RWPE1 (cell line): ENCODE measurements at places on chromosomes 4 and X.

DNA sequence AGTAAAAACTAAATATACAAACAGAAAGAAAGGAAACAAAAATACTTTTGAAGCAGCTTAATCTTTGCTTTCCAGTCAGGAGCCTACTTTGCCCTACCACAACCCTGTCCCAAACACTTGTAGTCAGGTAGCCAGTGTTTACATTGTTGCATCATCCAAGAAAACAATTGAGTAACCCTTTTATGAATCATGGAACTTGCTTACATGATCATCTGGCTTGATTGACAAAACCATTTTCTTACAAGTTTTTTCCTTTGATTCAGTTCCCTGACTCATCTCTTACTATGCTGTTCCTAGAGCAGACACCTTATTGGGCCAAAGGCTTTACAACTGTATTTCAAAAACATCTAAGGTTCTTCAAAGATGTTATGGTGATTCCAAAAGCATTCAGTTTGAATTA lies 740.1 kb downstream of the KLHL13 start:
- DNase-seq = peak; percentile 46

- DNase-seq = no peak
Observed at GRCh38 chrX:2409796-2410195, 91.0 kb downstream of the DHRSX start.

DNA sequence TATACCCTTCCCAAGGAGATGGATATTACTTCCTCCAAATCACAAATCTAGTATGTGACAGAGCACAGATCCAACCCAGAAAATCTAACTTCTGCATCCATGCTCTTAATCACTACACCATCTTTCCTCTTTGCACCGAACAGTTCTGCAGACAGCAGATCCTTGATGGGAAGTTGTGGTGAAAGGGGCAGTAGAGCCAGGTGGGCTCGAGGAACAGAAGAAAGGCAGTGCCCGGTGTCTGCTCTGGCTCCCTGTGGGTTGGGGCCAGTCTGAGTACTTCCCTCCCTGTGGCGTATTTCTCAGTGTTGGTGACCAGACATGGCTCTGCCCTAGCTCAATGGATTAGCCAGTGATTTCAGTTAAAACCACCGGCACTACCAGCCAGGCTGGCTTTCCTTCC lies 15.3 kb downstream of the HOPX start:
- no peak for DNase-seq

GRCh38 chr4:123587983-123588494 lies 191.4 kb downstream of the SPRY1 start:
- peak; percentile 54 for DNase-seq

DNA sequence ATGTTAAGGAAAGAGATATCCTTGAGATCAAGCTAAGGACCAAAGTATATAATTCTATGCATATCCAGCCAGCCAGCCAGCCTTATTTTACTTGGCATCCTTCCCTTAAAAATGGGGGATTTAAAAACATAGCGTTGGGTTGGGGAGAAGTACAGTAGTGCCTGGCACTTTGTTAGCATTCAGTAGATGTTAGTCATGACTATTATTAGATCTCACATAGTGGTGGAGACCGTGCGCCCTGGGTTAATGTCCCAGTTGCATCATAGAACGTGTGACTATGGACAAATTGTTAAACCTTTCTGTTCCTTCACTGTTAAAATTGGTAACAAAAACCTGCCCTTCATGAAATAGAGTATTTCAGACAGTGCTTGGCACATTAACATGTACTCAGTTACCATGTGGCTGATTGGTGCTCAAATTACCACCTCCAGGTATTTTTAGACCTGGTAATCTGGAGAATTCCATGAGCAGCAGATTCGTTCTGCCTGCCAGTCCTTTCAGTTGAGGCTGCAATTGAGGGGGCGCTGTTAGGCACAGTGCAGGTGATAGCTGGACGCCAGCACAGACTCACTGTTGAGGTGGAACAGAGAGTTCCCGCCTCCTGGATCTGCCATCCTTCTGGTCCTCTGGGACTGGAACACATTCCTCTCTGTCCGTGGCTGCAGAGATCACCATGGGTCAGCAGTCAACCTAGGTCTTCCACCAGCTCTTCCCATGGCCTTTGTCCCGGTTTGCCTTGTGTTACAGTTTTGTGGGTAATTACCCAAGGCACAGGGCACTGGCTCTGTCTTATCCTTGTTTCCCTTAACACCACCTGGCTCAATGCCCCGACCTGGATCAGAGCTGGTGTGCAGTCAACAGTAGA lies 31.7 kb downstream of the RBBP7 start:
- DNase-seq = peak; percentile 27

GRCh38 chrX:134622056-134622812 lies 36.0 kb downstream of the PLAC1 start:
- DNase-seq = peak; percentile 83

GRCh38 chr4:91220315-91220714 lies 1083.5 kb upstream of the GRID2 start:
- DNase-seq = no peak

- DNase-seq = peak; percentile 1
Observed at GRCh38 chr4:60485276-60485675, 714.9 kb upstream of the ADGRL3 start.

DNA sequence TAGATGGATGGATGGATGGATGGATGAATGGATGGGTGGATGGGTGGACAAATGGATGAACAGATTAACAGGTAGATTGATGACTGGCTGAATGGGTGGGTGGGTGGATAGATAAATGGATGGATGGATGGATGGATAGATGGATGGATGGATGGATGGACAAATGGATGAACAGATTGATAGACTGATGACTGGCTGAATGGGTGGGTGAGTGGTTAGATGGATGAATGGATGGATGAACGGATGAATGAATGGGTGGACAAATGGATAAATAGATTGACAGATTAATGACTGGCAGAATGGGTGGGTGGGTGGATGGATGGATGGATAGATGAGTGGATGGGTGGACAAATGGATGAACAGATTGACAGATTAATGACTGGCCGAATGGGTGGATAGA lies 13.6 kb upstream of the AKAP17A start:
- no peak for DNase-seq

DNA sequence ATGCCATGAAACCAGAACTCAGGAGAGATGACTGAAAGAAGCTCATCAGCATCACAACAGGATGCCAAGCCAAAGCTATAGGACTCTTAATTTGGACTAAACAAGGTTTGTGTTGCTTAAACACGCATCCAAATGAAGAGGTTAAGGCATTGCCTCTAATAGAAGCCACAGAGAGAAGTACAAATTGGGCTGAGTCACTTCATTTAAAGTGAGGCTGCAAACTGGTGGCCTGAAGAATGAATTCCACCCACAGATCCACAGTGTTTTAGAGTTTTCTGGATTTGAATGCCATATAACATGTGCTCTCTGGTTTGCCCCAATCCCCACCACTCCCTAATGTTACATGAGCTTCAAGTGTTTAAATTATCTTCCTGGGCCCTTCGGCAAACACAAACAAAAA lies 103.5 kb downstream of the FIP1L1 start:
- no peak for DNase-seq

GRCh38 chr4:16875487-16875886 lies 23.0 kb downstream of the LDB2 start:
- DNase-seq = no peak

GRCh38 chrX:9204560-9204959 lies 170.6 kb upstream of the FAM9B start:
- DNase-seq = no peak

DNA sequence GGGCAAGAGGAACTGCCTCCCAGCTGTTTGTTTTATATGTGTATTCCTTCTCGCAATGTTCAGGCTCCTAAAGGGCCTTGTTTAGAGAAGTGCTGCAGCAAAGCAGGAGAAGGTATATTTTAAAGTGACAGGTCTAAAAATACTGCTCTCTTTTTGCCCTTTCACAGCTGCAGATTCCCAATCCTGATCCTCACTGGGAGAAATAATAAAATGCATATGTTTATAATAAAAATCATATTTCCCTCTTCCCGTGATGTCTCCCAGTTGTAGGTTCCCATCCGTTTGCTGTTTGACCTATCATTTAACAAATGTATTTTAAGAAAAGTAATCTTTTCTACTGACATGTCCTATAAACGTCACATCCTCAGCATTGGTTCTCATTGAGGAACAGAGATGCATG lies 62.7 kb upstream of the GPC4 start:
- DNase-seq = no peak

DNA sequence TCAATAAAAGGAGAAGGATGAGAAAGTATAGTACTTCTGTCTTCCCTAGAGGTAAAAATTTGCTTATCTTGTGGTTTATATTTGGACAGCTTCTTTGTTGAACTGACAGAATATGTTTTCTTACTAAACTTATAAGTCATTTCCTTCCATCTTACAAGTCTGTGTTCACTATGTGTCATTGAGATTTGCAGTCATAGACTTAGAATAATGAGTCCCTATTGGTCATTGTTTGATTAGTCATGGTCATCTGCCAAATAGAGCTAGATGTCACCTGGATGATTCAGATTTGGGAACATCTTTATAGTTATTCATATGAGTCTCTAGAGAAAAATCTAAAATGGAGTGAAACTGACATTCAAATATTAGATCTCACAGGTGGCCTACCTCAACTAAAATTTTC lies 51.5 kb downstream of the SPATA18 start:
- DNase-seq = peak; percentile 30

- DNase-seq = no peak
Observed at GRCh38 chrX:12304261-12304660, 166.0 kb downstream of the FRMPD4 start.

DNA sequence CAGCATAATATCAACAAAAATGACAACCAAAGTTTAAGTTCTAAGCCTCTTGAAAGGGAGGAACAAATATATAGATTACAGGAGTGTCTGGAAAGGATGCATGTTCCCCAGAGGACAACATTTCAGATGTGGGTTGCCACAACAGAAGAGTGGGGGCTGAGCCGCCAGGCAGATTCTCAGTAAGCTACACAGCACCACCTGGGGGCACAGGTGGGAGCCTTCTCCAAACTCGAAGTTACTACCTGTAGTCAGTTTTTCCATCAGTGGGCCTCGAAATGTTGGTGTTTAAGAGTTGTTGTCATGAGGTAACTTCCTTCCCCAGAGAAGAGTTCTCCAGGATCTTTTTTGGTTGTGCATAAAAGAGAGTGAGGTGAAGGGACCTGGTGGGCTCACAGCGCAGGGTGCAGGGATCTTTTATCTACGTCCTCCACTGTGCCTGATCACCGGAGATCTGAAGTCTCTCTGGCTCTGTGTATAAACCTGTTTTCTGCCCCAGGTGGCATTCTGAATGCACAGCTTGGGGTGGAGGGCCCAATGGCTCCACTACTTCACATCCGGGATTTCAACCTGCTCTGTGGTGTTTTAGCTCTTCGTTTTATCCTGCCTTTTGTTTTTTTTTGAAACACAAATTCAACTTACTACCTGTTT lies 58.4 kb upstream of the STS start:
- no peak for DNase-seq

DNA sequence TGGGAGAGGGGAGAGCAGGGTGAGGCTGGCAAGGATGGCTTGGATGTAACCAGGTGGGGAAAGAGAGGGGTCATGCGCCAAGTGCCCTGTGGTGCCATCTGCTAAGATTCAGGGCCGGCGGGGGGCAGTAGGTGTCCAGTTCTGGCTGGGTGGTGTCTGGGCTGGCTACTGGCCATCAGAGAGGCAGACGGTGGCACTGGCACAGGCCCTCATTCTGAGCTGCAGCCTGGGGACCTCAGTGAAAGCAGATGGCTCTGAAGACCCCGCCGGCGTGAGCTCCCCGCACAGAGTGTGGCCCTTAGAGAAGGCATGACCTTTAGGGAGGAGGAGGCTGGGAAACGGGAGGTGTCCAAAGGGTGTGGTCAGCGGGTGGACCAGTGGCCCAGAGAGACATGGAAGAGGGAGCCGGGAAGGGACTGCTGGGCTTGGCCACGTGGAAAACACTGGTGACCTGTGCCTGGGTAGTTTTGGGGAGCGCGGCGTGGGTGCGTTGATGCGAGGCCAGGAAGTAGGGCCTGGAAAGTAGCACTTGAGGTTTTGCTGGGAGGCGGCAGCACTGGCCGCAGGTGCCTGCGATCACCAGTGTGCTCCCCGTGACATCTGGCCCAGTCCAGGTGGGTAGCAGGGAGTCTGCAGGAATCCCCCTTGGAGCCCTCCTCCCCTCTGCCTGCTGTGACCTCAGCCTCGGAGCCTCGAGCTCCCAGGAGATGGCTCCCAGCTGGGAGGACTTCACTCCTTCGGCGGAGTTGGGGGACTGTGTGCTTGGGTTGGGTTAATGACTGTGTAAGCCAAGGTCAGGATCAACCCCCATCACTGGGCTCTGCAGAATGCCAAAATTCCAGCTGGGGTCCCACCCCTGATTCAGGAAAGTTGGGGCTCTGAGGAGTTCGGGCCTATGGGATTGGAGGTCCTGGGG lies 9.3 kb upstream of the SH3TC1 start:
- DNase-seq = no peak

GRCh38 chr4:8349664-8350236 lies 80.2 kb downstream of the HTRA3 start:
- DNase-seq = no peak

- DNase-seq = no peak
Observed at GRCh38 chr4:125703443-125703842, 388.7 kb downstream of the FAT4 start.

- no peak for DNase-seq
Observed at GRCh38 chr4:9409793-9410192, 34.4 kb upstream of the DEFB131A start.

- DNase-seq = no peak
Observed at GRCh38 chrX:45261005-45261404, 60.3 kb upstream of the DIPK2B start.

DNA sequence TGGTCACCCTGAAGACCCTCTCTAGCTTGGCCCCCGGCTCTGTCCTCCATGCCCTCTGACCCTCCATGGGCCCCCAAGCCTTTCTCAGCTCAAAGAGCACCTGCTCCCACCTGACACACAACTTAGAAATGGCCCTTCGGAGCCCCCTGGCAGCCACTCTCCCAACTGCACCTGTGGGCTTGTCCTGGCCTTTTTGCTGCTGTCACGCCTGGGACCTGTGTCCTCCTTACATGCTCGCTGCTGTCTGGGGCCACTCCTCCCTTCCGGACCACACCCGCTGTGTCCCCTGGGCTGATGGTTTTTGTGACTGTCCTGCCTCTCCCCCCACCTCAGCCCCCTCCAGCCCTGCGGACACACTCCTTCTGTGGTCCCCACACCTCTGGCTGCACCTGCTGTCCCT lies 106.2 kb upstream of the AFAP1 start:
- DNase-seq = no peak

- DNase-seq = no peak
Observed at GRCh38 chrX:23745786-23746185, 2.7 kb upstream of the ACOT9 start.

DNA sequence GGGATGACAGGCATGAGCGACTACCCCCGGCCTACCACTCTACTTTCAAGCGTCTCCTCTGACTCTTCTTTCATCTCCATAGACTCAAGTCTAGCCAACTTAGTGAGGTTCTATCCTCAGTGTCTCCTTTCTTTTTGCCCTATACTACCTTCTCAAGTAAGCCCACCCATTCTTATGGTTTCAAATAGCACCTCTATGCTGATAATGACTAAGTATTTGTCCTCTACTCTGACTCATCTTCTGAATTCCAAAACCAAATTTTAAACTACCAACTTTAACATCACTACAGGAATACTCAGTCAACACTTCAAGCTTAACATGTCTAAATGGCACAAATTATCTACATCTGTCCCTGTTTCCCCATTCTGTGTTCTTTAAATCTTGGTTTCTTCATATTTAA lies 47.8 kb downstream of the ELF2 start:
- no peak for DNase-seq

GRCh38 chr4:121376556-121376955 lies 4.3 kb downstream of the QRFPR start:
- DNase-seq = no peak

- DNase-seq = no peak
Observed at GRCh38 chrX:19684311-19684710, 169.0 kb upstream of the MAP3K15 start.
